ENCODE measurements at places on chromosomes 6 and 20. TPM values are rescaled to one million over a fixed set of nuclear protein-coding genes. Genes with fewer than 3 reads are reported as not detected.

TRMT11 gene
- total RNA-seq, result 26.0 TPM

CDH4 gene
- total RNA-seq, result not detected

SLC32A1 gene
- total RNA-seq, result not detected

DNA sequence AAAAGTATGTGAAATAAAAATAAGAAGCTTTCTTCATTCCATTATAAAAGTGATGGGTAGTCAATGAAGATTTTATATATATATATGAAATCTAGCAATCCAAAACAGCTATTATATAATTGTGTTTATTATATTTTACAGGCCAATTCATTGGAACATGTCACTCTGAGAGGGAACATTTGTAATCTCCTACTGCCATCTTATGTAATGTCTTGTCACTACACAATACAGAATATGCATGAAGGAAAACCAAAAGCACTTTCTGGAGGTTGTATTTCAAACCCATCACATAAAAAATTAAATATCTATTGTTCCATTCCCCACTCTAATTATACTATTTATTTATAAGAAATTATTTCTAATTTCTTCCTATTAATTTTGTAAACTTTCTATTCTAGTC is 31.5 kb upstream of the IRAK1BP1 start:
- DNase-seq, result no peak

- no peak for DNase-seq
Observed at GRCh38 chr6:33314943-33315792, 1.3 kb upstream of the TAPBP start.

- no peak for DNase-seq
Observed at GRCh38 chr6:149056777-149057463, 260.6 kb upstream of the TAB2 start.

Data from PC-9 (cell line).